A172 (cell line): ENCODE measurements at places on chromosomes 16 and 17.

DNA sequence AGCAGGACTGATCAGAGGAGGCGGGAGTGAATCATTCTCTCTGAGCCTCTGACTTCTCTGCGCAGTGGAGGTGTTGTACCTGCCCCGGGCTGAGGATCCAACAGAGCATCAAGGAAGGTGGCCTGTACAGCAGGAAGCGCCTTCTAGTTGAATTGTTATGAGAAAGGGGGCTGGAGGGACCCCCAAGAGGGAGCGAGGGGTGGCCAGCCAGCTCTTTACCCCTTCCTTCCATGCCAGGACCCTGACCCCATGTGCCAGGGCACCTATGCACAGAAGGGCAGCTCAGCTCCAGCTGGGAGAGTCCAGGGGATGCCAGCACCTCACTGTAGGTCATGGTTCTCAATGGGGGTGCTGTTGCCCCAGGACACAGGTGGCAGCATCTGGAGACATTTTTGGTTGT, 149.3 kb downstream of the SDK2 start:
- no peak for DNase-seq

DNA sequence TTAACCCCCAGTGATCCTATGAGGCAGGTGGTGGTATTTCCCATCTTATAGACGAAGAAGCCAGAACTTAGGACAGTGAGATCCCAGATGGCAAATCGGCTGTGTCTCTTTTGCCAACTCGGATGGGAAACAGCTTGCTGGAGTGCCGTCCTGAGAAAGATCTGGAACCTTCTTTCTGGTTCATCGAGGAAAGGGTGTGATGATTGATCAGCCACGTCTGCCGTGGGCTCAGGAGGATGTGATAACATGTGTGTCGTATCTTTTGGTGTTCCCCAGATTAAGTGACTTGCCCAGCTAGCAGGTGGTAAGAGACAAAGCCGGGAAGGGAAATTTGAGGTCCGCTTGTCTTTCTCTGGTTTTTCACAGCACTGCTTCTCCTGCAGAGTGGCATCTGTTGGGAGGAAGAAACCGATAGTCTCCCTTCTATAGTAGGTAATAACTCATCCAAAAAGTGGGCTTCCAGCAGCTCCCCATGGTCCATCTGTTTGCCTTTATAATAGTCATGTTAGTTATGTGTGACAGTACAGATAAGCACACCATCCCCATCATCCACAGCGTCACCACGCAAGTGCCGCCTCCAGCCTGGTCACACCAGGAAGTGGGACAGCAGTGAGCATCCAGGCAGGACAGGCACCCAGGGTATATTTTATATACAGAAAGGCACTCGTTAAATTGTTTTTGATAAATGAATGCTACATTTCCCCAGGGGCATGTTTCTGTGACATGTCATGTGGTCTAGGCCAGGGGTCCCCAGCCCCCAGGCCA, 175.5 kb downstream of the KATNIP start:
- no peak for DNase-seq

DNA sequence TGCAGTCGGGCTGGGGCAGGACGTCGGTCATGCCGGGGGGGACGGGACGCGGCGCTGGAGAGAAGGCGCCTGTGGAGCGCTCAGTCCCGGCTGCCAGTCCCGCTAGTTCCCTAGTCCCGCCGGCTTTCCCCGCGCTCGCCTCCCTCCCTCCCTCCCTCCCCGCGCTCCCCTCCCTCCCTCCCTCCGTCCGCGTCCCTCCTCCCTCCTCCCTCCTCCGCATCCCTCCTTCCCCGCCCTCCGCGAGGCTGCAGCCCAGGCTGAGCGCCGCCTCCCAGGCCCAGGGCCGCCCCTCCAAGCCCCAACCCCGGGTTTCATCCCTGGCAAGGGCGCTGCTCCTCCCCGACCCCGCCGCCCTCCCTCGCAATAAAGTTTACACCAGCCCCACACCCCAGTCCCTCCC, 34.8 kb downstream of the TIMM22 start:
- no peak for DNase-seq

DNA sequence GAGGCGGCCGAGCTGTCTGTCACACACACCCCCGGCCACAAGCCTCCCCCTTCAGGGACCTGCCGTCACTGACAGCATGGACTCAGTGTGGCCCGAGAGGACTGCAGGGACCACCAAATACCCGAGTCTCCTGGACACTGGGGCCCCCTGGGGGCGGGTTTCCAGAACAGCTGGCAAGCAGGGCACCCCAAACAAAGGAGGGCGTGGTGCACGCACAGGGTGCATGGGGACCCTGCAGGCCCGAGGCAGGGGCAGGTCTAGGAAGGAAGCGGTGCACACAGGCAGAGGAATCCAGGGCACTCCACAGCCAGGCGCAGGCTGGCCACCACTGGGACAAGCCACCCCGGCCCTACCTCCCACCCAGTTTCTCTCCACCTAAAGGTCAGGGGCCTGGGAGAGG, 28.7 kb upstream of the ENPP7 start:
- no peak for DNase-seq

DNA sequence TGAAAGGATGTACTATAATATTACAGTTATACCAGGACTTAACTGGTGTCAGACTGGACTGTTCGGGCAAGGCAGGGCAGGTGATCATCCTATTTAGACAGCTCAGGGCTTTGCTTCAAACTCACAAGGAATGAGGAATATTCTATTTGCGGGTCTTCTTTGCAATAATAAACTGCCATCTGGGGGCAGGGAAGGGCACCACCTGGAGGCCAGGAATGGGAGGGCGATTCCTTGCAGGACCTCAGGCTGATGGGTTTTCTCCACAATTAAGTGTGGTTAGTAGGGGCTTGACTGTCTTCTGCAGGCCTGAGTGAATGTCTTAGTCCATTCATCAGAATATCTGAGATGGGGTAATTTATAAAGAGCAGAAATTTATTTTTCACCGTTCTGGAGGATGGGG, 424.1 kb downstream of the CA10 start:
- no peak for DNase-seq
